ENCODE measurements at places on chromosomes 12 and 14.

- no peak for DNase-seq
Observed at GRCh38 chr12:86772696-86773095, 516.5 kb upstream of the MGAT4C start.

DNA sequence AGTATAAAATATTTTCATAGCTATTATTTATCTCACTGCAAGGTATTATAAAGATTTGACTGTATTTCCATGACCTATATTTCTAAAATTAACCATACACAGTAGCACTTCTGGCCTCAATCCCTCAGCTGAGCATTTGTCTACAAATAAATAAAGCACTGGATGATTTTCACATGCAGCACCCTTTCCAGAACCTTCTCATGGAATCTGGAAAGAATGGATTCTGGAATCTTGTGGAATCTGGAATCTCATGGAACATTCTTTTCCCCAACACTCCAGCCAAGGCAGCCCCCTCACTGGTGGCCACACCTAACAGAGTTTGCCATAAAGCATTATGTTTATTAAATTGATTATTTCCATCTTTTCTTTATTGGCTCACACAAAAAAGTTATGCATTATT is 199.2 kb downstream of the MSRB3 start:
- no peak for DNase-seq

DNA sequence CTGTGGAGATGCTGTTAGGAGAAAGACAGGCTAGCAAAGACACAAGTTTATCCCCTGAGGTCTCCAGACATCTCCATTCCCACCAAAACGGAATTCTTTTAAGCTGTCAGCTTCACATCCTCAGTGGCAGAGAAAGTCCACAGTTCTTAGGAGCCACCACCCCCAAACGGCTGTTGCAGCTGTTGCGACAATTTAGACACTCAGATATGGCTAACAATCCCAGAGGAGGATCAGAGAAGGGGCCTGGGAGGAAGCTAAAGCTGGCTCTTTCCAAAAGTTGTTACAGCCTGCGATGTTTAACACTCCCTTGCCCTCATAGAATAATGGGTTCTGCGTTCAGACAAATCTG is 1.9 kb upstream of the ATP5MC2 start:
- DNase-seq: no peak

GRCh38 chr14:74661726-74662450 is 49.9 kb upstream of the LTBP2 start:
- DNase-seq: no peak

DNA sequence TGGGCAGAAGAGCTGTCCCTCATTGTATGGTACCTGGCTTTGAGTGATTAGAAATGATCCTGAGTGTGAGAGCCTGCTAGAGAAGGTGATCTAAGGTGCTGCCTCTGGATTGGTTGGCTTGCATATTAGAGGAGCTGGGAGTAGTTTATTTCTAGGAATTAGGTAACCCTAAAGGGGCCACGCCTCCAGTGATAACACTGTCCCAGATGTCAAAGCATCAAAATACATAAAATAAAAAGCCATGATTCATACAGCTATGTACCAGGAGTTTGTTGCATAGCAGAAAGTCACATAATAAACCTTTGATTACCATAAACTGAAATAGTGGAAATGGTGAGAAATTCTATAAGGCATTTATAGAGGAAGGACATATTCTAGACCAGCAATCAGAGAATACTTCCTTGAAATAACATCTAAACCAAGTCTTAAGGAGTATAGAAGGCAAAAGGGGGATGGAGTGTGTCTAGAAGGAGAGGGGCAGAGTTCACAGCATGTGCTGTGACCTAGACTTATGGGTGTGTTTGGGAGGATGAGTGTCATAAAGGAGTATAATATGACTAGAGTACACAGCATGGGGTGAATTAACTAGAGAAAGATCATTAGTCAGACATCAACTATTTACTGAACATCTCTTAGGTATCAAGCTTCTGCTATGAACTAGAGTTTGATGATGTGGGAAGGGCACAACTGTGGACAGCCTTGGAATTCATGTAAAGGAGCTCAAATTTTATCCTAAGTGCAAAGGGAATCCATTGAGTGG is 686.4 kb downstream of the GALC start:
- DNase-seq: no peak

Data from kidney glomerular epithelial cell (primary cell).